Activated effector memory CD4-positive, alpha-beta T cell treated with anti-CD3 and anti-CD28 coated beads, Interleukin-2, amount 50 U/mL, for 16 hours (primary cell): ENCODE measurements at places on chromosomes 12 and 14.

DNA sequence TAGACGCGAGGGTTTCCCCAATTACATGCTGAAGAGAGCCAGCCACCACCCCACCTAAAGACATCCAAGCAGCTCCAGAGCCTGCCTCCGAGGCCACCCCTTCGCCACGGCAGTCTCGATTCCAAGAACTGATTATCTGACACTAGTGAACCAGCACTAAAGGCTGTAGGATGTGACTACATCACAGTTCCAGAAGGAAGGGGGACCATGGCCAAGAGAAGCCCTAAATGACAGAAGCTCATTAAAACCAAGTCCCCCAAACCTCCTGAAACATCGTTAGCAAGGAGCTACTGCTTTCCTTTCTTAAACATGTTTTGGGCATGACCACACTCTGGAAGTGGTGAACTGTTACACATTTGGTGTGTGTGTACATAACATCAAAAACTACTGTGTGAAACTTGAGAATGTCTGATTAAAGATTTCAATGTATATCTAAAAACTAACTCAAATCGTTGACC, 88.2 kb downstream of the DUSP16 start:
- peak; percentile 75 for DNase-seq

DNA sequence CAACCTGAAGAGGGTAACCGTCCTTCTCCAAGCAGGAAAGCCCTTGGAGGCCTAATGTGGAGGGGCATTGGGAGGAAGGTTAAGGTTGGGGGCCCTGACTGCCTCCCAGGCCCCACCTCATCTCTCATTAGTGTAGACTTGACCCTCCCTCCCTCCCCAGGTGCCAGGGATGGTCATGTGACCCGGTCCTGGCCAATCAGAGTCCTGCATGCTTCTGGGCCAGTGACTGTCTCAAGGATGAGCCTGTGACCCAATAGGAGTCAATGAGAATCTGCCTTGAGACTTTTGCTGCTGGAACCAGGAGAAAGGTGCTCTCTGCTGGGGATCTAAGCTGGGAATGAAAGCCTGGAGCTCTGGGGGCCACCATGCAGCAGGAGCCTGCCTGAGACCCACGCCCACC, 70.8 kb downstream of the NCOR2 start:
- DNase-seq, result no peak

- peak; percentile 86 for DNase-seq
These were observed 11.1 kb upstream of the DPF3 start for GRCh38 chr14:72904840-72905561.

GRCh38 chr14:57362361-57362760, 28.0 kb upstream of the NAA30 start:
- no peak for DNase-seq

GRCh38 chr14:86153480-86153879, 623.5 kb downstream of the FLRT2 start:
- no peak for DNase-seq

DNA sequence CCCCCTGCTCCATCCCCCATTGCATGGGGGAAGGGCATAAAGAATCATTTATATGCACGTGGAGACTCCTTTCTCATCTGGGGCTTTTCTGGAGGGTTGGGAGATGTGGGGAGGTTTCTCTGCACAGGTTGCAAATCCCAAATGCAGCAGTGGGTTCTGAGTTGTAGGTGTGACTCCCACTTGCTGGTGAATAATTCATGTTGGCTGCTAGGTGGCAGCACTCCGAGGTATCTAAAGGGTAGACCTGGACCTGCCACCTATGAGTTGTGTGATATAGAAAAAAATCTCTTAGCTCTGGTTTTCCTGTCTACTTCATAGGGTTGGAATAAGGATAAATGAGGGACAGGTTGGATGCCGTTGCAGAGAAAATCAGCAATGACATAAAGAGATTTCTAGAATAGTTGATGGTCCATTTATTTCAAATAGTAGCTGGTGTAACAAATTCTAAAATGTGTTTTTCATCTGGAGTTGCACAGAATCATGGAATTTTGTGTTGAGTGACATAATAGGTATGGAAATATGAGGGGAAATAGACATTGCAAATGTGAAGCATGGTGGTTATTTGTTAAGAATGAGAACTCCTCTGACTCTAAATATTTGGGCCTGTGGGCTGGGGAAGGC, 4.6 kb downstream of the MARCHF9 start:
- DNase-seq, result peak; percentile 78

DNA sequence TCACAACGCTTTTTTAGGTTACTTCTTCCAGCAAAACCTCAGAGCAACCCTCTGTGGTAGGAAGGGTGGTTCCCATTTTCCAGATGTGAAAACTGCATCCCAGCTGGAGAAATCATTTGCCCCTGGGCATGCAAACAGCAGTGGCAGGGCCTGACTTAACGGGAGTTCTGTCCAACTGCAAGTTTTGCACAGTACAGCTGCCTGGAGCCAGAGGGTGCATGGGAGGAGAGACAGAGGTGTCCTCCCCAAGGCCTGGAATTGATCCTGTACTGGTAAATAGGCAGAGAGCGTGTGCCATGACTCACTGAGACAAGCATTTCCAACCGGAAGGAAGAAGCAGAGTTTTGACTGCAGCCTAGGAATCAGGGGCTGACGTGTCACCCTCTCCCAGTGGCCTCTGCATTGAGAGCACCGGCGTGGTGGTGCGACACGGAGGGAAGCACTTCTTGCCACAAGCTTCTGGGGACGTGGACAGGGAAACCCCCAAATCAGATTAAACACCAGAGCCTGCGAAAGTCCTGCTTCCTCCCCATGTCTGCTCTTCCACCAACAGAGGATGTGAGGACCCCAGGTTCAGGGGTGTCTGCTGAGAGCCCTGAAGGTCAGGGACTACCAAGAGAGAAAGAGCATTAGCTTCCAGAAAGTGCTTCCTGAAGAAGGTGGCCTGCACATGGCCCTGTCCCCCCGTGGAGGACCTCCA, 19.0 kb upstream of the SERPINA4 start:
- DNase-seq, result no peak

DNA sequence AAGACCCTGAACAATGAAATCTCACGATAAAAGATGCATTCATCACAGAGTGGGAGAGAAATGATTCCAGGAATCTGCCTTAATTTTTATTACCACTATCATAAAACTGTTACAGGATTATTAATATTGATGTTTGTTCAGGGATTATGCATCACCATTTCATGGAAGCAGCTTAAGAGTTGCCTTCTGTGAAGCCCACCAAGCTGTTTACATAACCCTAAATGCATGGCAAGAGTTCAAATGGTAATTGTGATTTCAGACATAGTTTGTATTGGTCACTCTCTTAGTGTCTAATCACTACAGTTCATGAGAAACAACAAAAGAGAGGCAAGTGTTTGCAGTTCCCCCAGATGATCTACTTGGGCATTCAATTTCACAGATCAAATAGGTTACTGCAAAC, 527.7 kb downstream of the RPS29 start:
- DNase-seq, result no peak

GRCh38 chr14:54737132-54737711, 165.4 kb downstream of the GCH1 start:
- DNase-seq, result no peak

GRCh38 chr12:57632958-57633840, at the start of gene B4GALNT1:
TSS of gene B4GALNT1 (minus strand) at chr12:57633201. CDS start at chr12:57632132, 1,069 bp downstream.
- peak; percentile 86 for DNase-seq

DNA sequence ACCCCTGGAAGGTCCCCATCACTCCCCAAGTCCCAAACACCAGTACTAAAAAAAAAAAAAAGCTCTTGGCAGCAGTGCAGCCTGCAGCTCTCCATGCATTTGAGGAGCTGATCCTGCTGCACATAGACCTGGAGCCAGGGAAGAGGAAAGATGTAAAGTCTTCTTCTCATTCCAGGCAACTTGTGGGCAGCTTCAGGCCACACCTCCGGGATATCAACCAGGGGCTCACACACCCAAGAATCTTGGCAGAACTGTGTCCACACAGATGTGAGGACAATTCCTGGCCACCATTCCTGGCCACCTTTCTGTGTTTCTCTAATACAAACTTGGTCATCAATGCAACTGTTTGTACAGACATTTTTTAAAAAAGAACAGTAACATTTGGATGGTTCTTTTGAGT, 72.7 kb downstream of the TMEM132C start:
- no peak for DNase-seq

GRCh38 chr14:85325134-85326017, 204.6 kb upstream of the FLRT2 start:
- no peak for DNase-seq

- no peak for DNase-seq
These were observed 108.5 kb upstream of the MAX start for GRCh38 chr14:65210822-65211182.

DNA sequence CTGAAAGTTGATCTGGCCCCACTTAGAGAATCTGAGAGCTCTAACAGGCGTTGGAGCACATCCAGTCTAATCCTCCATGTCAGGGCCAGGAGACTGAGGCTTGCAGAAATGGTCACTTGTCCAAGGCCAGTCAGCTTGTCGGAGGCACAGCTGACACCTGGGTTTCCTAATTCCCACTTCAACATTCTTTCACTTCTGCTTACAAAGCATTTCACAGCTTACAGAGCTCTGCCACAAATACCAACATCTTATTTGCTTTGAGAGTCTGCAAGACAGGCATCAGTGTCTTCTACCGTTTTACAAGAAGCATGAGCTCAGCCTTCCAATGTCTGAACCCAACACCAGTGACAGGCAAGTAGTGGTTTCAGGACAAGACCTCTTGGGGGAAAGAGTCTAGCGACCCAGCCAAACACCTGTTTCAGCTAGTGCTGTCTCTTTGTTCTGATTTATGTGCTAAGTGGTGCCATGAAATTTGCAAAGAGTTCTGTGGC, 31.8 kb downstream of the ISCA2 start:
- no peak for DNase-seq

GRCh38 chr14:75281654-75282019, 3.0 kb downstream of the FOS start:
- DNase-seq, result no peak

GRCh38 chr14:30389134-30389876, 169.7 kb upstream of the G2E3 start:
- DNase-seq, result no peak

- no peak for DNase-seq
These were observed 73.9 kb upstream of the PAWR start for GRCh38 chr12:79764641-79765040.

DNA sequence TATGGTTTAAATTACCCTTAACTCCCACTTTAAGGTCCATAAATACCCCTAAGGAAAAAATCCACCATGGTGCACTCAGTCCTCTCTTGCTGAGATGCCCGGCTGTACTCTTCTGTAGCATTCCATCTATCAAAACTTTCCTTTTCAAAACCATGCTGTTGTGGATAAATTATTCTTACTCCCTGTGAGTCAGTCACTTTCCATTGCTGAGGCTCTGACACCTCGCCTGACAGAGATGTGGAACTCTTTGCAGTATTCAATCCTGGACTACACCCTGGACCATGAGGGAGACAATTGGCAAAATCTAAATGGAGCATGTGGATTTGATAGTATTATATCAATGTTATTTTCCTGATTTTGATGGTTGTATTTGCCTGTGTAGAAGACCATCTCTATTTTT, 49.1 kb downstream of the AVPR1A start:
- DNase-seq, result no peak

GRCh38 chr12:78928200-78929074, 63.9 kb downstream of the SYT1 start:
- no peak for DNase-seq

DNA sequence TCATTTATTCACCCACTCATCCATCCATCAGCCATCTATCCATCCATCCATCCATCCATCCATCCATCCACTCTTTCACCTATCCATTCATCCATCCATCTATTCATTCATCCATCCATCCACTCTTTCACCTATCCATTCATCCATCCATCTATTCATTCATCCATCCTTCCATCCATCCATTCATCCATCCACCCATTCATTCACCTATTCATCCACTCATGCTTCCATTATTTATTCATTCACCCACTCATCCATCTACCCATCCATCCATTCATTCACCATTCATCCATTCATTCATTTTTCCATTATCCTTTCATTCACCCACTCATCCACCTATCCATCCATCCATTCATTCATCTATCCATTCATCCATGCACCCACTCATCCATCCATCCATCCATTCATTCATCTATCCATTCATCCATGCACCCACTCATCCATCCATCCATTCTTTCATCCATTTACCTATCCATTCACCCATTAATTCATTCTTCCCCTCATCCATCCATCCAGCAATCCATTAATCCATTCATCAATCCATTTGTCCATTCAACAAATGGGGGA, 360.9 kb downstream of the ADGRD1 start:
- DNase-seq, result no peak

GRCh38 chr14:102622262-102622885, 29.9 kb downstream of the RCOR1 start:
- DNase-seq, result no peak

DNA sequence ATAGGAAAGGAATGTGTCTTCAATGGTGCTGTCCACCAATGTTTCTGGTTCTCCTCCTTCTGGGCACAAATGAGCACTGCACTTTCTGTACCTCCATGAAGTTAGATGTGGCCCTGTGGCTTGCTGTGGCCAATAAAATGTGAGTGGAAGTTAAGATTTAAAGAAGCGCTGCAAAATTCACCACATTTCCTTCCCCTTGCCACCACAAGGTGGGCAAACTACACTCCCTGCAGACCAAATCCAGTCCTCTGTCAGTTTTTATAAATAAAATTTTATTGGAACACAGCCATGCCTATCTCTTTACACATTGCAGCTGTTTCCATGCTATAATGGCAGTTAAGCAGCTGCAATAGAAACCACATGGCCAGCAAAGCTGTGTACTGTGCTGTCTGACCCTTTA, 141.4 kb upstream of the TMPO start:
- DNase-seq, result no peak

DNA sequence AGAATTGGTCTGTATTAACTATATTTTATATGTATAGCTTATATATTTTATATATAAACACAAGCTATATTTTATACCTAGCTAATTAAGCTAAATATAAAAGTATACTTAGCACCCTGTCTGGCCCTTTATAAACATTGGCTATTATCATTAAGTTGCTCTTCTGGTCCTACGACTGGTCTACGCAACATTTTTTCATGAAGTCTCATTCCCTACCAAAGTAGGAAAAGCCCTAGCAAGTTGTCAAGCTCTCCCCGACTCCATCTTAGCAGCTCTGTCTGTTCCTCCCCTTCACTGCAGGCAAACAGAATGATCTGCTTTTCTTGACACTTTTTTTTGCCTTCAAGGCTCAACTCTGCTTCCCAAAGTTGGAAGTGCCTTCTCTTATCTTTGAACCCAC, 36.7 kb upstream of the ELK3 start:
- DNase-seq, result no peak

DNA sequence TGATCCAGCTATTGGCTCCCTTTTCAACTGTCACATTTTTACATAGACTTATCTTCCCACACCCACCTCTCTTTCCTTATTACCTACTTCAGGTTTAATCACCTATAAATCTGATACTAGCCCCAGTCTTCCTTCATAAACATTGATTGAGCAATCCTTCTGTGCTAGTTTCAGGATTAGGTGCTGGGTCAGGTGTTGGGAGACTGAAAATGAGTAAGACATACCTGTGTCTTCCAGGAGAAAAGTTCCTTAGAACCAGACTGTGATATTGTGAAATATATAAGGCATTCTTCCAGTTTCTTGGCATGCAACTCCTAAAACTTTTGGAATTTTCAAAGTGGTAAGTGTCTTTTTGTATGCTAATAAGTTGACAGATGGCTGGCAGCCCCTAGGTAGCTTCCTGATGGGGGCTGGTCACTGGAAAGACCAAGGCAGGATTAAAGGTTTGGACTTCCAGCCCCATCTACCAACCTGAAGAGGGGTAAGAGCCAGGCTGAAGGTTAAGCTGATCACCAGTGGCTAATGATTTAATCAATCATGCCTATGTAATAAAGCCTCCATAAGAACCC, 4.6 kb downstream of the ANO6 start:
- no peak for DNase-seq
